ENCODE measurements at places on chromosomes 3 and 15. TPM values are rescaled to one million over a fixed set of nuclear protein-coding genes. Genes with fewer than 3 reads are reported as not detected.

Gene TMCO5A
- not detected for total RNA-seq

Gene HRG
- not detected for total RNA-seq

Gene COL7A1
- 1.0 TPM for total RNA-seq

Gene FSD2
- total RNA-seq = not detected

Gene SLC28A1
- total RNA-seq = not detected

Gene STAC
- total RNA-seq = not detected

Gene ROPN1
- total RNA-seq = not detected

DNA sequence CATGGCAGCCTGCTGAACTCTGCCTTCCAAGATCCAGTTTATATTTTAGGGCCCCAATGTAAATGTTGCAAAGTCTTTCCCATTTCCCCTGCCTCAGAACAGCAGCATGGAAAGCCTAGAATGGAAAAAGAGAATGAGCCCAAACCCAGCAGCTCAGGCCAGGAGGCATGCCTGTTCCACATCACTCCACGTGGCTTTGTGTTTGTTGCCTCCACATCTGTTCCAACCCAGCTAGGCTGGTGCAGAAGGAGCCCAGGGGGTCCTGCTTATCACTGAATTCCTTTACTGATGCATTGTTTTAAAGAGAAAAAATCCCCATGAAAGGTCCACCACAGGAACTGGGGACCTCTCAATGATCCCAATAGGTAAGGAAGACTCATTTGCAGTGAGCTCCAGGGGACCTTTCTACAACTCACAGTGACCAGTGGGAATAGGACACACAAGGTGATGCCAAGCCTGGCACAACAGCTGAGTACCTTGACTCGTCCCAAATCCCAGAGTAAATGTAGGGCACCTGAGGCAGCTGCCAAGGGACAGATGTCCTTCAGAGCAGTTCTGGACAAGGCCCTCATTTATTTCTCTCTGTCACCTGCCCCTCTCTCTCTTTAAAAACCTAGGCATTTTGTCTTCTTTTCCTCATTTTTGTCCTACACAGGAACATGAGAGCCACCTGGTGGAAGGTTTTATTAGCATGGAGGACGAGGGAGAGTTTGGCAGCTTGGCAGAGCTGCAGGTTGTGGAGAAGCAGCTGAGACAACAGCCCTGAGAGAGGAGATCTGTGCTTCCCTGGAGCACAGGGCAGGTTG lies 41.7 kb upstream of the ADAMTS17 start:
- H3K4me1 ChIP-seq = no peaks in the 10 kb centered on the region
- H3K27ac ChIP-seq = no peak overlapping the region
- DNase-seq = peak; percentile 49

DNA sequence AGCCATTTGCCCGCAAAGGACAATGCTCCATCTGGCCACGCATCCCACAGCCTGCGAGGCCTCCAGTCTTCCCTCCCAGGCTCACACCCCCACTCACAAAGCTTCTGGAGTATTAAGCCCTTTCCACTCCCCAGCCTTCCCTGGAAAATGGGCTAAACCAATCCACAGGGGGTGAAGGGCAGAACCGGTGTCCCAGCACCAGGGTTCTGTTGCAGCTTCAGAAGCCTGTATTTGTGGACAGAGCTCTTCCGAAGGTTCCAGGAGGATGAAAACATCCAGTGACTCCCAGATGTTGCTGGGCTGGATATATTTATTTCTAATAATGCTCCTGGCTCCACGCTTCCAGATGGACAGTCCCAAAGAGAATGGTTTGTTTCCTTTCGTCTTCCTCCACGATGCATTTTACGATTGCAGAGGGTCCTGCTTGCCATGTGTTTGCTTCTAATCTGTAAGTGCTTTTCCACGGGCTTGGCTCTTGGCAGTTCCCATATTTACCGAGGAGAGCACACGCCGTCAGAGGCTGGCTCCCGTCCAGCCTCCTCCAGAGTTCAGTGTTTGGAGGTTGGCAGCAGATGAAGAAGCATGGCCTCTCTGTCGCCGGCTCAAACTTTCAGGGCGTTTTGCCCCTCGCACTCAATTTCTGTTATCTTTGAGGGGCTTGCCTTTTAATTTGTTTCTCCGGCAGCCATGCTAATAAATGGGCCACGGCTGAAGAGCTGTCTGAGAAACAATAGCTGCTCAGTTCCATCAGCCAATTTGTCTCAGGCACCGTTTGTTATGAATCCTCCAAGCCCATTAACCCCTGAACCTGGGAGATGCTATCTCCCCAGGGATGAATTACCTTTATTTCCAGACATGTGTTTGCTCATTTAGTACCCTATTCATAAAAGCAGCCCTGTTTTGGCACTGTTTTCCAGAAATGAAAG lies 367.9 kb upstream of the PROK2 start:
- H3K4me3 ChIP-seq = no peak overlapping the region
- H3K4me1 ChIP-seq = no peaks in the 10 kb centered on the region
- H3K27ac ChIP-seq = no peak overlapping the region
- no peak for DNase-seq
- H3K36me3 ChIP-seq = no peaks in the 10 kb centered on the region

DNA sequence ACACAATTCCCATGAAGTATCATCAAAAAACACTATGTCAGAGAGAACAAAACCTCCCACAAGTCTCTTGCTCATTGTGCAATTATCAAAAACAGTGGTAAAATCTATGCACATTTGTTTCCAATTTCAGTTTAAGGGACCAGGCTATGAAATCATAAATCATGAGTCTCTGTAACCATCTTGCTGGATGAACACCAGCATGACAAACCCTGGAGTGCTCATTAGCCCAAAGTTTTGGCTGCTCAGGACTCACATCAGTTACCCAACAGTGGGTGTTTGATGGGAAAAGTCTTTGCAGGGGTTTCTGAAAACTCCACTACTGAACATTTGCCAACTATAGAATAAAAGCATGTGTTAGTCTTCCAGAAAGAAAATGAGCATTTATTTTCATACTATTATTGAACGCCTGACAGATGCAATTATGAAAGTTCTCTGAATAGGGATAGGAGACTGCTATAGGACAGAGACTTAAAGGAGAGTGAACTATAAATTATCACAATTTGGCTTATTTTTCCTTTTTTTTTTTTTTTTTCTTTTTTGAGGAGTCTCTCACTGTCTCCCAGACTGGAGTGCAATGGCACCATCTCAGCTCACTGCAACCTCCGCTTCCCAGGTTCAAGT lies 240.8 kb upstream of the KCNMB2 start:
- H3K27ac ChIP-seq = no peak overlapping the region
- H3K4me3 ChIP-seq = no peak overlapping the region
- no peak for DNase-seq
- no peaks in the 10 kb centered on the region for H3K4me1 ChIP-seq

DNA sequence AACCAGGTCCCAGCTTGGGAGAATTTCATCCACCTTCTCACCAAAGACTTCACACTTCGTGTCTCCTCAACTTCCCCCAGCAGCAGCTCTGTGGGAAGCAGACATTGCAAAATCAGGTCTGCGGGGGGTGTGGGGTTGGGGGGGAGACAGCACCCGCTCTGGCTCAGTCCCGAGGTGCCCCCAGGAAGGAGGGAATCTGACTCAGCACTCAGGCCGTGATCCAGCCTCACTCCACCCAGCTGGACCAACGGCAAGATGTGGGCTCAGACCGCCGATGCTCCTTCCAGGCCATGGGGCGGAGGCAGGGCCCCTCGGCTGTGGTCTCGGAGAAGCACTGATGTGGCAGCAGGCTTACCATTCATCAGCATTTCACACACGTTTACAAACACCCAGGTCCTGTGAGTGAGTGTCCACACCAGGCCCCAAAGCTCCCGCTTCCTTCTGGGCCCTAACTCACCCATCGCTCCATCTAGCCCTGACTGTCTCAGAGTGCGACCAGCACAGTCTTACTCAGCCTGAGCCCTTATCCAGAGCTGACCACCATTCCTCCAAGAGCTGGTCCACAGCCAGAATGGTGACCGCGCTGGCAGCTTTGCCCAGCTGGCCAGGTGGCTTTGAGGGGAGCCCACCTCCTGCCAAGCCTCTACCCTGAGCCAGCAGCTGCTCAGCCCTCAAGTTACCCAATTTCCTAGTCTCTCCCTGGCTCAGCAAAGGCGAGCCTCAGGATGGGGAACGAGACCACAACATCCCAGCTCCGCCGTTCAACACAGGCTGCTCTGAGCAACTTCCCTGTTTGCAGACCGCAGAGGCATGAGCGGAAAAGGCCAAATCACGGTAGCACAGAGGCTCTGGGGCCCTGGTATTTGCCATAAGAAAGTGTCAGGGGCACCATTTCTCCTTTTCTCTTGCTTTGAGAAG lies 3.3 kb downstream of the STAB1 start:
- H3K4me1 ChIP-seq = no peaks in the 10 kb centered on the region
- H3K4me3 ChIP-seq = no peak overlapping the region
- no peaks in the 10 kb centered on the region for H3K27me3 ChIP-seq
- H3K27ac ChIP-seq = no peak overlapping the region

- DNase-seq = no peak
- no peak overlapping the region for H3K27ac ChIP-seq
- no peak overlapping the region for H3K4me3 ChIP-seq
- no peaks in the 10 kb centered on the region for H3K4me1 ChIP-seq
Measured at GRCh38 chr3:176302271-176302670, 895.0 kb downstream of the TBL1XR1 start.

DNA sequence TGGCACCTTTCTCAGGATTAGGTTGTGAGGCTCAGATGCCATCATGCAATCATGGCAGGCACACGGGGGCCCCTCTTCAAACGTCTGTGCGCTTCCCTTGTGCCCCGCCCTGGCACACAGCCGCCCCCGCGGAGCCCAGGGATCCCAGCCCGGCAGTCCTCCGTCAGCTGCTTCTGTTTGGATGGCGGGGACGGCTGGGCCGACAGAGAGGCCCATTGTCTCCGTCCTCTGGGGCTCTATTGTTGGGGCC lies 849 bp upstream of the HDAC11 start:
- DNase-seq = peak; percentile 55
- peaks cover 8% of the 10 kb centered on the region for H3K4me1 ChIP-seq
- H3K36me3 ChIP-seq = no peaks in the 10 kb centered on the region
- H3K27me3 ChIP-seq = no peaks in the 10 kb centered on the region

- peaks cover 13% of the 10 kb centered on the region for H3K4me1 ChIP-seq
- no peaks in the 10 kb centered on the region for H3K27me3 ChIP-seq
- no peak overlapping the region for H3K4me3 ChIP-seq
- no peaks in the 10 kb centered on the region for H3K36me3 ChIP-seq
Measured at GRCh38 chr15:93154666-93155065, 65.7 kb upstream of the RGMA start.

- H3K4me1 ChIP-seq = no peaks in the 10 kb centered on the region
- H3K27ac ChIP-seq = no peak overlapping the region
- H3K36me3 ChIP-seq = no peaks in the 10 kb centered on the region
- H3K27me3 ChIP-seq = no peaks in the 10 kb centered on the region
Measured at GRCh38 chr3:175342196-175342595, 483.1 kb downstream of the NAALADL2 start.

- H3K36me3 ChIP-seq = peaks cover 2% of the 10 kb centered on the region
- peaks cover 50% of the 10 kb centered on the region for H3K4me1 ChIP-seq
- peak; percentile 33 for DNase-seq
- H3K4me3 ChIP-seq = peak overlapping the region; percentile 75
Measured at GRCh38 chr3:48503401-48504050, 448 bp downstream of the SHISA5 start.

DNA sequence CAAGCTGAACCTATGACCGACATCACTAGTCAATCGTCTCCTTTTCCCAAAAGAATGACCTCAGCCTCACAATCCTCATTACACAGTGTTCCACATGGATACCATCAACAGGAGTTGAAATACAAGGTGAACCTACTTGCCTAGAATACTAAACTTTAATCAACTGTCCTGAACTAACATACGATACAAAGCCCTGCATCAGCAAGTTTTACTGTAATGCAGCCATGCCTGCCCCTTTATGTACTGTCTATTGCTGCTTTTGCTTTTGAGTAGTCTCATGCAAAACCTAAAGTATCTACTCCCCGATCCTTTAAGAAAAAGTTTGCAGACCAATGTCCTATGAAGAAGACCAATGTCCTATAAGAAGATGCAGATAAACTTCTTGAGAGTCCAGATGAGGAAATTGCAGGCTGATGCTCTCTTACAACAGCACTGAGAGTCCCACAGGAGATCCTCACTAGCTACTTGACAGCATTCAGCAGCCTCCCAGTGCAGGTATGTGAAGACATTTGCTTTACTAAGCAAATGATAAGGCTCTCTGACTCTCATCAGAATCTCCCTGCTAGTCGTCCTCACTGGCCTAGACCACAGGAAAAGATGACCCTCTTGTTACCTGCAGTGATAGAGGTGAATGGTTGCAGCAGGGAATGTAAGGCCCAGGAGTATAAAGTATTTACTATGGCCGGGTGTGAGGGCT lies 23.6 kb downstream of the SUCLG2 start:
- no peak overlapping the region for H3K27ac ChIP-seq
- H3K4me1 ChIP-seq = peaks cover 55% of the 10 kb centered on the region
- H3K27me3 ChIP-seq = no peaks in the 10 kb centered on the region
- no peak for DNase-seq

DNA sequence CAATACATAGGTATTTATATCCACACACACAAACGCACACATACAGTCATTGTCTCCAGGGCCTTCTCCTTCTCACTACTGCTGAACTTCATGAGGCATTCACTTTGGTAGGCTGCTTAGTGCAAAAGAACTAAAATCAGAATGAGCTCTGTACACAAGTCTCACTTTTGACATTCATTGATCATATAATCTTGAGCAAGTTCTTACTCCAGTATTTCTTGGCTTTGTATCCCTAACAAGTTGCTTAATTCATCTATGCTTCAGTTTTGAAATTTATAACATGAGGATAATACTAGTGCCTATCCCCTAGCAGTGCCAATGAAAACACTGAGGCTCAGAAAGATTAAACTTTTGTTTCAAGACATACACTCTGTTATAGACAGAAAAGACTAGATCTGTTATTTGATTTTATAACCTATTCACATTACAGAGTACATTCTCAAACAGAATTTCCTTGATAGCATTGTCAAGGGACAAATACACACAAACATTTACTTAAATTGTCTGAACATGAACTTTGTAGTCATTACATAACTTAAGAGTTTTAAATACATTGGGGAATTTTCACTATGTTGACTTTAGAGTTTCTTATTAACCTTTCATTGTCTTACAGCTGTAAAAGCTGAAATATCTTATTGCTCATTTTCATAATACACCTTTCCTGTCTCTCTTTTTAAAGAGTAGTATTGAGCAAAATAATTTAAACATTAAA lies 55.0 kb upstream of the SI start:
- no peak overlapping the region for H3K27ac ChIP-seq
- H3K4me1 ChIP-seq = no peaks in the 10 kb centered on the region
- no peaks in the 10 kb centered on the region for H3K27me3 ChIP-seq
- DNase-seq = no peak
- H3K36me3 ChIP-seq = no peaks in the 10 kb centered on the region
- no peak overlapping the region for H3K4me3 ChIP-seq

- DNase-seq = no peak
- no peak overlapping the region for H3K4me3 ChIP-seq
- peaks cover 22% of the 10 kb centered on the region for H3K4me1 ChIP-seq
- no peaks in the 10 kb centered on the region for H3K36me3 ChIP-seq
- no peaks in the 10 kb centered on the region for H3K27me3 ChIP-seq
Measured at GRCh38 chr15:52734329-52734728, 55.1 kb upstream of the ATOSA start.
